ENCODE measurements at places on chromosomes 12 and 14.

GRCh38 chr12:62684570-62685295 lies 218.1 kb downstream of the MON2 start:
- no peak for DNase-seq

- DNase-seq, result peak; percentile 49
Measured at GRCh38 chr14:20657216-20658211, 16.0 kb upstream of the OR6S1 start.

DNA sequence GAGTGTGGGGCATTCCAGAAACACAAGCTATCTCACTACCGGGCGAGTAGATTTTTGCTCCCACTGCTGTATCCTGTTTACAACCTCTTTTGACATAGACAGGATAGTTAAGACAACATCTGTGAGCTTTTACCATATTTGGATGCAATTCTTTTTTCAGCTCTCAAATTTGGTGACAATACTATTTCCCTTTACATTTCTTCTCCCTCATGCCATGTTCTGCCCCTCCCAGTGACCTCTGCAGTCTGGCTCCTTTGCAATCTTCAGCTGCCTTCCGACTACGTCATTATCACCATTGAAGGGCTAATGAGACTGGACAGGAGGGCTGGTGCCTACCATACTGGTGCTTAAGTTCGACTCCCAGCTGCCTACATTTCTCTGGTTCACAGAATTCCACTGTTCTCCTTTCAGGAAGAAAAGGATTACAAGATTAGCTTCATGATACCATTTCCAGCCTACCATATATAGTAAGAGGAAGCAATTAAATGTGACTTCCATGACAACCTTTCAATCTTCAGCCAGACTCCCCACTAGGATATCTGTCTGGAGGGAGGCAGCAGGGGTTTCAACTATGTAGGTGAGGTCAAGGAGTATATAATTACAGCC lies 251.6 kb downstream of the PHLDA1 start:
- no peak for DNase-seq

- no peak for DNase-seq
Measured at GRCh38 chr14:24038686-24039085, 13.1 kb upstream of the CARMIL3 start.

- DNase-seq, result no peak
Measured at GRCh38 chr14:101372894-101373620, 188.2 kb upstream of the DIO3 start.

DNA sequence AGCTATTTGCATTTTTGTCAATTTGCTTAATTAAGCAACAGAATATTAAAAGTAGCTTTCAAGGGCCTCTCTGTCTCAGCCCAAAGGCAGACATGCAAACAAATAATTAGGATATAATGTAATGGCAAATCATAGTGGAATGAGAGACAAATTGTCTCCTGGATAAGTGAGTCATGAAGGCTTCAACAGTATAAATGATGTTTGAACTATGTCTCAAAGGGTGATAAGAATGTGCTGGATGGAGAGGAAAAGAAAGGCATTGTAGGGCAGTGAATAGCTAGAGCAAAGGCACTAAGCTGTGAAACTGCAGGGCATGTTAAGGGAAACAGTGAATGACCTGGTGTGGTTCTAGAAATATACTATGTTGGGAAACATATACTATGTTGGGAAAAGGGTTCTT lies 53.5 kb upstream of the PPP1R12A start:
- peak; percentile 28 for DNase-seq

DNA sequence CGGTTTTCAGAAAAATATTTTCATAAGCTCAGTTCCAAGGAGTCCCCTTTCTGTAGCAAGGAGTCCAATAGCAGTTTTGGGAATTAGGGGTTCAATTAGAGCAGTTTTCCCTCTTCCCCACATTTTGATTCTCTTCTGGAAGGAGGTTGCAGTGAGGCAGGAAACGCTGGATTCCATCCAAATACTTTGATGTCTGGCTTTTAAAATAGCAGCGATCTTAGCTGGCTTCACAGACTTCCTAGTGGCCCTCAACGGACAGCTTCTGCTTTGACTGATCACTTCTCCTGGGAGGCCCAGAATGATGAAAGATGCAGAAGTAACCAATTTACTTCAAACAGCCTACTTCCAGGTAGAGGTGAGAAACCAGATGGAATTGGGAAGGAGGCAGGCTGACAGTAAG lies 63.1 kb downstream of the C12orf75 start:
- DNase-seq, result peak; percentile 46

DNA sequence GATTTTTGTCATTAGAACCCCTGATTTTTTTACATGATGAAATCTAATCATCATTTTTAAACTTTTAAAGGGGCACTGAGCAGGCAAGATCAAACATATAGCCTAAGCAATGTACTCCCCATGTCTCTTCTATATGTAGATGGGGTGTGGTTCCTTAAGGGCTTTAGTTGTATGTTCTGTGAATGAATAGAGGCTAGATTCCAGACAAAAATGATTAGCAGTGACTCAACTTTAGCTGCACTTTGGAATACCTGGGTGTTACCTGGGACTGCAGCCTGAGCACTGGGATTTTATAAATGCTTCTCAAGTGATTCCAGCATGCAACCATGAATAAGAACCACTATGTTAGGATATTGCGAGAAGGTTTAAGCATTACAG lies 256.7 kb upstream of the PLEKHG7 start:
- no peak for DNase-seq

DNA sequence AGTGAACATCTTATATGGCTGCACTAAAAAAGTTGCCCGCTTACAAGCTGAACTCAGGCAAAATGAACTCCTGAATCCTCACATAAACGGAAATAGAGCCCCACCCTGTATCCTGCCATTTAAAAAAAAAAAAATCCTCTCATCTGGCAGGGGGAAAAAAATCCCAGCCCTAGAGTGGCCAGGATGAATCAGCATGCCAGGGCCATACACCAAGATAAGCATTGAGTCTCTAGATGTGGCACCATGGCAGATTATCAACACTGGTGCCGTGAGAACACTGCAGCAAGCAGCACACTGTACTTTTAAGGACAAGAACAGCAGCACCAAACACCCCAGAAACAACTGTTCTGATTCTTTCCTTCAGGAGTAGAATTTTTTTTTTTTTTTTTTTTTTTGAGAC lies 65.5 kb downstream of the RASSF3 start:
- peak; percentile 28 for DNase-seq

DNA sequence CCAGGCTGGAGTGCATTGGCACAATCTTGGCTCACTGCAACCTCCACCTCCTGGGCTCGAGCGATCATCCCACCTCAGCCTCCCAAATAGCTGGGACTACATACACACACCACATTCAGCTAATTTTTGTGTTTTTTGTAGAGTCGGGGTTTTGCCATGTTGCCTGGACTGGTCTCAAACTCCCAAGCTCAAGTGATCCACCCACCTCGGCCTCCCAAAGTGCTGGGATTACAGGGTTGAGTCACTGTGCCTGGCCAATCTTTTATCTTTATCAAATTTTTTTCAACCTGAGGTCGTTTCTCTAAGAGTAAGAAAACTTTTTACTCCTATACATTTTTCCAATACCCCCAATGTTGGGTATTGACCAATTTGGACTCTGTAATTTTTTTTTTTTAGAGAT lies 40.0 kb upstream of the NAP1L1 start:
- peak; percentile 28 for DNase-seq

DNA sequence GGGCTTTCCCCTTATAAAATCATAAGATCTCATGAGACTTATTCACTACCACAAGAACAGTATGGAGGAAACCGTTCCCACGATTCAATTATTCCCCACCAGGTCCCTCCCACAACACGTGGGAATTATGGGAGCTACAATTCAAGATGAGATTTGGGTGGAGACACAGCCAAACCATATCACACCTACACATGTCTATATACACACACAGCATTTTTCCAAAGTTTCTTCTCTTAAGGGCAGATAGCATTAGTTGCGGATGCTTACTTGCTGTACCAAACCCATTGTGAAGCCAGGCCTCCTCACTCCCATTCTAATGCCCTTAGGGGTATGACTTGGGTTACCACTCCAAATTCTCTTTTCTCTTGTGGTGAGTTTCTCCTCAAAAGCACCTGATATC lies 104.1 kb upstream of the RAP1B start:
- no peak for DNase-seq

- no peak for DNase-seq
Measured at GRCh38 chr14:61872452-61872851, 110.2 kb downstream of the SNAPC1 start.

- no peak for DNase-seq
Measured at GRCh38 chr14:91290986-91291385, 46.5 kb upstream of the GPR68 start.

- DNase-seq, result no peak
Measured at GRCh38 chr12:19246933-19247332, 117.4 kb downstream of the PLEKHA5 start.

GRCh38 chr12:39103552-39104165 lies 198.3 kb upstream of the CPNE8 start:
- DNase-seq, result peak; percentile 24

- no peak for DNase-seq
Measured at GRCh38 chr14:65303899-65304222, 108.7 kb upstream of the FUT8 start.

GRCh38 chr12:49945394-49946080 lies 5.0 kb upstream of the AQP2 start:
- peak; percentile 81 for DNase-seq

DNA sequence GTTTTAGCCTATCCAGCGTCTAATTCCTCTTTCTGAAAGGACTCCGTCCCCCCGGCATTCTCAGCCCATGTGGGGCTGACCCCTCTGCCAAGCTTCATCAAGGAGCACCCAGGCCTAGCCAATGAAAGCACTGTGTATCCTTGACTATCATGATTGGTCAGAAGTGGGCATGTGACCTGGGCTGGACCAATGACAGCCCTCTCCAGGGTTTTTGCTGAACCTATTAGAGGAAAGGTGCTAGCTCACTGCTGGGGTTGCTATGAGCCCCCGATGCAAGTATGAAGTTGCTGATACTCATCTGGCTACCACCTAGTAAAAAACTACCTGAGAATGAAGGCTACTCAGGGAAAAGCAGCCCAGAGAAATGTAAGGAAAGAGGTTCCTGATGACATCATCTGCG lies 68.1 kb downstream of the LRRC74A start:
- no peak for DNase-seq

- peak; percentile 56 for DNase-seq
Measured at GRCh38 chr12:69779928-69780327, 41.3 kb downstream of the RAB3IP start.

- no peak for DNase-seq
Measured at GRCh38 chr14:85663256-85663655, 133.3 kb downstream of the FLRT2 start.

DNA sequence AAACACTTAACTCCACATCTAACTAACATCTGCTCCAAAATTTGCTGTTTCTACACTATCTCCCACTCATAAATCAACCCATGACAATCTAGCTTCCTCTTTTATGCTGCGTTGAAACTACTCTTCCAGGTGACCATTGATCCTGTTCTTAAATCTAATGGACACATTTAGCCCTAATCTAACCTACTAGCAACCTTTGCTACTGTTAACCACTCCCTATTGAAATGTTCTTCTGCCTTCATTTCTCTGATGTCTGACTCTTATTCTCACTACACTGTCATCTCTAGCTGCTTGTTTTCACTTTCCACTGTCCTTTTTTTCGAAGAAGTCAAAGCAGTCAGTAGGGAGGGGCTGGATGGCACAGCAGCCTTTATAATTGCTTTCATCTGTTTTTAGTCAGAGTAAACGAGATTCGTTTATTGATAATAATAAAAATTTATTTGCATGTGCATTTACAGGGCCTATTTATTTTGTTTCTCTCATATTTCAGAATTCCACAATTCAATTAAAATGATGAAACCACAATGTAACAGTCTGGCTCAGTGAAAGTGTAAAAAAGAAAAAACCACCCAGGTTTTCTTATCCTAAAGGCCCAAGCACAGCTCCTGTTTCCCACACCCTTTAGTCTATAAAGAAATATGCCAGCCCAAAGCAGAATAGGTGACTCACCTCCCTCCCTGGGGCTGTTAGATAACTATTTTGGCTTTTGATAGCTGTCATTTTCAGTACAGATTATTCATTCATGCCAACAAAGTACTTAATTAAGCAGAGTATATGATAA lies 44.9 kb downstream of the ATP2B1 start:
- peak; percentile 35 for DNase-seq

- DNase-seq, result no peak
Measured at GRCh38 chr12:30953257-30953656, 26.7 kb downstream of the TSPAN11 start.

DNA sequence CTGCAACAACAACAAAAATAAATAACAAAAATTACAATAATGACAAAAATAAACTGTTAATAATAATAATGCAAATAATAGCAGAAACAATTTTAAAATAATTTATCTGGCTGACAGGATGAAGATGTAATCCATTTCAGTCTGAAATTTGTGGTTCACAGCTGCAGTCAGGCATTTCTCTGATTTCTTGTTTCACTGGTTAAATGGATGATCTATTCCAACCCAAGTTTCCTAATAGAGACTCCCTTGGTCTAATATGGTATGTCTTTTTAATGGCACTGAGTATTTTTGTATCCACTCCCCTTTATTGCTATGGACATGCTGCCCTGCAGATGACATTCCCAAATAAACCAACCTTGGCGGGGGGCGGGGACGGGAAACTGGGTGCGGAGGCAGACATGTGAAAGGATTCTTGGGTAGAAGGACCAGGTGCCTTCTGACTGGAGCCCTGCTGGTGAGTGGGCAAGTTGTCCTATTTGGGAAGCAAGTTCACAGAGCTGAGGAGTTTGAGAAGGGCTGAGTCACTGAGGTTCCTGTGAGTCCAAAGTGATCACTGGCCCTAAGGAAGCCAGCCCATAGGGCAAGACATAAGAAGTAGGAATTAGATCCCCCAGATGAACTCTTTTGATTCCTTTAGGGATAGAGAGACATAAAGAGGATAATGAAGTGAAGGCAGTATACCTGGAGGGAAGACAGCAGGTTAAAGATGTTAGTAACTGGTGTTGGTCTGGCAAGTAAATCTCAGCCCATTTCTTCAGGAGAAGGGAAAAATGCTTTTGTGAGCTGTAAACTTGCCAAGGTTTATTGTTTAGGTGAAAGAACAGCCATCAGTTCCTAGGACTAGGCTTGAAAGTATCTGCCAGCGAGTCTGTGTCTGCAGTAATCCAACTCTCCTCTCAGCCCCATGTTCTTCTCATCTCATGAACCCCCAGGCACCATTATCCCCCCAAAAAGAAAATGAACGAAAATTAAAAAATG lies 14.5 kb downstream of the FOXG1 start:
- DNase-seq, result no peak

- no peak for DNase-seq
Measured at GRCh38 chr14:105525861-105526775, at the start of gene TMEM121. Gene TMEM121, plus strand, starts transcription at chr14:105526583. Its CDS starts 2,252 bp downstream, at chr14:105528835.

DNA sequence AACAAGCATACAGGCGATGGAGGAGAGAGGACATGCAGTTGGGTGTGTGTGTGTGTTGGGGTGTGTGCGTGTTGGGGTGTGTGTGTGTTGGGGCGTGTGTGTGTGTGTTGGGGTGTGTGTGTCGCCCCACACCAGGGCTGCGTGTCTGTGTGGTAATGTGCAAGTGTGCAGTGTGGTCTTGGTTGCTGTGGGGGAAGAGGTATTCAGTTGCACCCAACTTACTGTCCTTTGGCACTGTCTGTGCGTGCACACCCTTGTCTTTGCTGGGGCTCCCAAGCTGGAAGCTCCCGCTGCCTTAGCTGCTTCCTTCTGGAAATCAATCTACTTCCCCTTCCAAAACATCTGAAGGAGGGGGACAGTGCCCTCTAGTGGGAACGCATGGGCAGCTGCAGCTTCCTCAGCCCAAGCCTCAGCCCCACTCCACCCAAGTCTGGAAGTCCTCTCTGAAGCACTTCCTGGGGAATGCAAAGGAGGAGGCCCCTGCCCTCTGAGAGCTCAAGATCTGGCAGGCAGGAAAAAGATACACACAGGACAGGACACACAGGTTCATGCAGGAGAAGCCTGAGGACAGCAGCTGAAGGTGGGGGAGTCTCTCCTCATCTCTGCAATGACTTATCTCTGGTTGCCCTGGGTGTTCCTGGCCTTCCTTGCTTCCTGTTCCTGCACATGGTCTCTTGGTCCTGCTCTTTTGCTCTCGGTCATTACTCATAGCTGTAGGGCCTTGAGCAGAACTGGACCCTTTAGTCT lies 13.1 kb downstream of the ASIC1 start:
- DNase-seq, result peak; percentile 63
